ENCODE measurements at places on chromosomes 16 and 17. TPM values are rescaled to one million over a fixed set of nuclear protein-coding genes. Genes with fewer than 3 reads are reported as not detected.

DNA sequence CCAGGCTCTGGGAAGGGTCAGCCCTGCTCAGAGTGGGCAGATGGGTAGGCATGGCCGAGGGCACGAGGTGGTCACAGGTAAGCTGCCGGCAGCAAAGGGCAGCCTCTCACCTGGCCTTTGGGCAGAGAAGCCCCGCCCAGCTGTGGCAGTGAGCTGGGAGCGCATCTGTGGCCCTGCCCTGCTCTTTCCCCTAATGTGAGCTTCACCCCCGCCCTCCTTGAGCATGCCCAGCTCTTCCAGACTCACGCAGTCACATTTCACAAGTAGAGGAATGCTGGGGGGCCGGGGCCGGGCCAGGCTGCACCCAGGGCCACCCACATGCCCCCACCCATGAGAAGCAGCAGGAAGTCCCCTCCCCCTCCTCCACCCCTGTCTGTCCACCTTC, 40.7 kb upstream of the SLC38A10 start:
- H3K36me3 ChIP-seq = peaks cover 1% of the 10 kb centered on the region
- no peak for DNase-seq
- H3K27ac ChIP-seq = no peak overlapping the region
- H3K4me3 ChIP-seq = no peak overlapping the region
- H3K27me3 ChIP-seq = peaks cover 28% of the 10 kb centered on the region
- peaks cover 4% of the 10 kb centered on the region for H3K4me1 ChIP-seq

DNA sequence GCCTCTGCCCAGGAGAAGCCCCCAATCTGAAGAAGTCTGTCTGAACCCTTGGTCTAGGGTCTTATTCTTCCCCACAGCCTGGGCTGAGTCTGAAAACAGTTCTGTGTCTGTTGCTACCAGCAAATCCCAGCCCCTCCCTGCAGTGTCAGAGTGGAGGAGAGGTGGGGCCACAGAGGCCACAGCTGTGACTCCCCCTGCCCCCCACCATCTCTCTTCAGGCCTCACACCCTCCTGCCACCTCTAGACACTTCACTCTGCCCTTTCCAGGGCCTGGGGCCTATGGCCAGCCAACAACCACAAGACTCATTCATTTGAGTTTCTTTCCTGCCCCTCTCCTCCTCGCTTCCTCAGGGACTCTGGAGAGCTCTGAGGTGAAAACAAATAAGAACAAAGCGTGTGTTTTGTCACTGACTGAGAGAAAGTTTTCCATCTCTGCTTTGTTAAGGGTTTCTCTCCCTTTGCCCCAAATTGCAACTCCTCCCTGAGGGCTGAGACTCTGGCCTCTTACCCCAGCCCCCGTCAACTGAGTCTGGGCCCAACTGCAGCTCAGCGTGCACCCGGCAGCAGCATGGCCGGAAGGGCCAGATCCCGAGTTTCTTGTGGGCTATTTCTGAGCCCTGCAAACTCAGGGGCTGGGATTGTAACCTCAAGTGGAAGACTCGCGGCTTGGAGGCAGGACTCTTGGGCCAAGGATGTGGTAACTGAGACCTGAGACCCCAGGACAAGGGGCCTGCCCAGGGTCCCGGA, 13.2 kb downstream of the C17orf50 start:
- no peaks in the 10 kb centered on the region for H3K36me3 ChIP-seq
- no peak overlapping the region for H3K4me3 ChIP-seq
- DNase-seq = no peak
- H3K27me3 ChIP-seq = peaks cover 15% of the 10 kb centered on the region
- no peak overlapping the region for H3K27ac ChIP-seq

DNA sequence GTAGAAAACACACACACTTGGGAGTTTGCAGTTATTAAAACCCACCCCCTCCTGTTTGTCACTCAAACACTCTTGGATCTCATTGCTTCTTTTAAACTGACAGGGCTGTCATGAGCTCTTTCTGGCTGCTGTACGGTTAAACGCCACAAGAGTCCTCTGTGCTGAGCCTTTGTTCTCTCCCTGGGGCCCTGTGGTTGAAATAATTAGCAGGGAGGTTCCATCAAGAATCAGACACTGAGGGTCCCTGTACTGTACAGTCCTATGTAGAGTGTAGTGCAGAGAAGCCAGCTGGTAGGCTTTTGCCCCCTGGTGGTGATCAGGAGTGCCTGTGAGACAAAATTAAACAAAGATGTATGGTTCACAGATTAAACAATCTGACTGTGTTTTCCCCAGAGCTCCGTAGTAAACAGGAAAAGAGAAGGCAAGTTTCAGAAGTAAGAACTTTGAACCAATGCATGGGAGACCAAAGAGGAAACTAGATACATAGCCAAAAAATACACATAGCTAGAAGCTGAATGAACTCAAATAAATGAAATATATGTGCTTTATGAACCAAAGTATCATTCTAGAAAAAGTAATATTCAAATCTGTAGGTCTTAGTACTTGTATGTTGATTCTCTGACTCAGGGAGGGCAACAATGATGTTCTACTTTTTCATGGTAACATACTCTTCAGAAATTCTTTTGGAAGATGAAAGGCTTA, 1.4 kb upstream of the SSH2 start:
- no peaks in the 10 kb centered on the region for H3K36me3 ChIP-seq
- H3K4me1 ChIP-seq = peaks cover 6% of the 10 kb centered on the region
- no peaks in the 10 kb centered on the region for H3K27me3 ChIP-seq
- peak; percentile 71 for DNase-seq
- H3K27ac ChIP-seq = no peak overlapping the region

- H3K27me3 ChIP-seq = peaks cover 2% of the 10 kb centered on the region
- H3K36me3 ChIP-seq = peaks cover 5% of the 10 kb centered on the region
- H3K4me1 ChIP-seq = peaks cover 4% of the 10 kb centered on the region
- DNase-seq = no peak
Measured at GRCh38 chr17:47813077-47813476, 8.5 kb downstream of the OSBPL7 start.

DNA sequence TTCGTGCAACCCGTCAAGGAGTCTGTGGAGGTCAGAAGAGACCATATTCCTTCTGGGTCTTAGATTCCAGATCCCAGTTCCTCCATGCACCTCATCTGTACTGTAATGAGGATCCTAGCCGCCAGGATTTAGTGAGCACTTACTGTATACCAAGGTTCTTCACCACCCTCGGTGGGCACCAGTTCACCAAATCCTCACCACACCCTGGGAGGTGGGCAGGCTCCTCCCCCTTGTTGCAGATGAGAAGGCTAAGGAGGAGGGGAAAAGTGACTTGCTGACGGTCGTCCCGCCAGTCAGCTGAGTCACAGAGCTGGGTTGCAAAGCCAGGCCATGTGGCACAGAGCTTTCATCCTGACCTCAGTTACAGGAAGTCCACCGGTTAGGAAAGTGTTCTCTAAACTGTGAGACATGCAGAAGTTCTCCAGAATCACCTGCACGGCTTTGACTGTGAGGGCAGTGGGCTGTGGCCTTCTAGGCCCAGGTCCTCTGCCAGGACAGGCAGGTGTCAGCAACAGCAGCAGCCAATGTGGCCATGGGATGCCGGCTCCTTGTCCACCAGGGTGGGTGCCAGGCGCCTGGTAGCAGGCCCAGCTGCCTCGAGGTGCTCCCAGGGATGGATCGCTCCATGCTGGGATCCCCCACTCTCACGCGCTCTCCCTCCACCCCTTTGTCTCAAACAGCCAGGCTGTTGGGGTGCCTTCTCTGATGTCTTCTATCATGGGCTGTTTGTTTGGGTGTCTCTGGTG, 240.3 kb upstream of the GSE1 start:
- H3K4me1 ChIP-seq = peaks cover 19% of the 10 kb centered on the region
- DNase-seq = peak; percentile 84
- H3K27me3 ChIP-seq = no peaks in the 10 kb centered on the region
- no peaks in the 10 kb centered on the region for H3K36me3 ChIP-seq

DNA sequence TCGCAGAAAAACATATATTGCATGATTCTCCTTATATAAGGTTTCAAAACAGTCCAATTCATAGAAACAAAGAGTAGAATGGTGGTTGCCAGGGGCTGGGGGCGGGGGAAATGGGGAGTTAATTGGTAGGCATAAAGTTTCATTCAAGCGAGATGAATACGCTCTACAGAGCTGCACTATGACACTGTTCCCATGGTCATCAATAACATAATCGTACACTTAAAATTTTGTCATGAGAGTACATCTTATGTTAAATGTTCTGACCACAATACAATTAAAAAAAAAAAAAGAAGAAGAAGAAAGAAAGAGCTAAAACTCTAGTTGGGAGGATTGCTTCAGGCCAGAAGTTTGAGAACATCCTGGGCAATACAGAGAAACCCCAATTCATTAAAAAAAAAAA, 5.1 kb downstream of the PIP4K2B start:
- no peaks in the 10 kb centered on the region for H3K27me3 ChIP-seq
- H3K4me3 ChIP-seq = no peak overlapping the region

Gene PRKCB
- total RNA-seq = under 0.01 TPM

Gene CPNE7
- total RNA-seq = 53.0 TPM

- no peaks in the 10 kb centered on the region for H3K36me3 ChIP-seq
- H3K27me3 ChIP-seq = no peaks in the 10 kb centered on the region
- DNase-seq = peak; percentile 94
- H3K4me3 ChIP-seq = peak overlapping the region; percentile 40
Measured at GRCh38 chr16:84832488-84833143, 12.8 kb downstream of the CRISPLD2 start.

Gene PRCD
- total RNA-seq = 4.3 TPM

DNA sequence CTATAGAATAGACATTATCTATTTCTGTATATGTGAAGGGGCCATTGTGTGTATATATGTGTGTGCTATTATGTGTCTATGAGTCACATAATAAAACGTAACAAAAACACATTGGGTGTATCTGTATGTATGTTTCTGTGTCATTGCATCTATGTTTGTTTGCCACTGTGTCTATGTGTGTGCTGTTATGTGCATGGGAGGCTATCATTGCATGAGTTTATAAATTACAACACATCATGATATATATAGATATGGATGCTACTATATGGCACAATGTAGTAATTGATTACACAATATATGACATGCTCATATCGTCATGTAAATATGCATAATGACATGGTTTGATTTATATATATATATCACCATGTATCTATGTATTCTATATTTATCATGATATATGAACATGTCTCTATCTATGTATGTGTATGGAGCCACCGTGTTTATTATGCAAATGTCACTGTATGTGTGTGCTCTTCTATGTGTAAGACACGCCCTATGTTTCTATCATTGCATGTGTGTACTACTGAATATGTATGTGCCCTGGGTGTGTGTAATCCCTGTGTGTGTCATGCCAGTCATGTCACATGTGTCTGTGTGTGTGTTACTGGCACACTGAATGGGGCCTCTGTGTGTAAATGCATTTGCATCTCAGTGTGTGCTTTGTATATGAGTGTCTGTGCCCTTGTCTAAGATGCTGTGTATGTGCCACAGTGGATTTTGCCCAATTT, 1.4 kb upstream of the TSPOAP1 start:
- H3K27ac ChIP-seq = no peak overlapping the region
- peaks cover 11% of the 10 kb centered on the region for H3K27me3 ChIP-seq
- no peaks in the 10 kb centered on the region for H3K36me3 ChIP-seq
- no peak overlapping the region for H3K4me3 ChIP-seq
- H3K4me1 ChIP-seq = no peaks in the 10 kb centered on the region

DNA sequence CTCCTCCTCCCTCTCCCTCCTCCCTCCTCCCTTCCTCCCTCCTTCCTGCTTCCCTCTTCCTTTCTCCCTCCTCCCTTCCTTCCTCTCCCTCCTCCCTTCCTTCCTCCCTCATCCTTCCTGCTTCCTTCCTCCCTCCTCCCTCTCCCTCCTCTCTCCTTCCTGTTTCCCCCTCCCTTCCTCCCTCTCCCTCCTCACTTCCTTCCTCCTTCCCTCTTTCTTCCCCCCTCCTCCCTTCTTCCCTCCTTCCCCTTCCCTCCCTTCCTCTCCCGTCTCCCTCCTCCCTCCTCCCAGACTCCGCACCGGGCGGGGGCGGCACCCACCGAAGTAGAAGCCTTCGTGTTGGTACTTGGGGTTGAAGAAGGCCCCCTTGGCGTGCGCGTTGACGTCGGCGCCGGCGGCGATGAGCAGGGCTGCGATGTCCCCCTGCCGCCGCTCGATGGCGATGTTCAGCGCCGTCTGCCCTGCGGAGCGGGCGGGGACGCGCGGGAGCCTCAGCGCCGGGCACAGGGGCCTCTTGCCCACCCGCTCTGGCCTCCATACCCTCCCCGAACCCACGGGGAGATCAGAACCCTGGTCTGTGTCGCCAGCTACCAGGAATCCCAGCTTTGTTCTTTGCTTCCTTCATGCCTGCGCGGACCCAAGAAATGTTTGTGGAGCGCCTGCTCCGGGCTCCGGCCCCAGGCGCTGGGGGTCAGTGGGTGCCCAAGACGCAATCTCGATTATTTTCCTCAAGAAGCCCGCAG, 22.2 kb downstream of the TRPV3 start:
- no peaks in the 10 kb centered on the region for H3K27me3 ChIP-seq
- peak; percentile 81 for DNase-seq
- H3K27ac ChIP-seq = peak overlapping the region; percentile 28
- no peaks in the 10 kb centered on the region for H3K4me1 ChIP-seq
- no peaks in the 10 kb centered on the region for H3K36me3 ChIP-seq
- H3K4me3 ChIP-seq = no peak overlapping the region

Gene ATF7IP2
- 1.2 TPM for total RNA-seq

Gene CASKIN1
- 0.17 TPM for total RNA-seq

DNA sequence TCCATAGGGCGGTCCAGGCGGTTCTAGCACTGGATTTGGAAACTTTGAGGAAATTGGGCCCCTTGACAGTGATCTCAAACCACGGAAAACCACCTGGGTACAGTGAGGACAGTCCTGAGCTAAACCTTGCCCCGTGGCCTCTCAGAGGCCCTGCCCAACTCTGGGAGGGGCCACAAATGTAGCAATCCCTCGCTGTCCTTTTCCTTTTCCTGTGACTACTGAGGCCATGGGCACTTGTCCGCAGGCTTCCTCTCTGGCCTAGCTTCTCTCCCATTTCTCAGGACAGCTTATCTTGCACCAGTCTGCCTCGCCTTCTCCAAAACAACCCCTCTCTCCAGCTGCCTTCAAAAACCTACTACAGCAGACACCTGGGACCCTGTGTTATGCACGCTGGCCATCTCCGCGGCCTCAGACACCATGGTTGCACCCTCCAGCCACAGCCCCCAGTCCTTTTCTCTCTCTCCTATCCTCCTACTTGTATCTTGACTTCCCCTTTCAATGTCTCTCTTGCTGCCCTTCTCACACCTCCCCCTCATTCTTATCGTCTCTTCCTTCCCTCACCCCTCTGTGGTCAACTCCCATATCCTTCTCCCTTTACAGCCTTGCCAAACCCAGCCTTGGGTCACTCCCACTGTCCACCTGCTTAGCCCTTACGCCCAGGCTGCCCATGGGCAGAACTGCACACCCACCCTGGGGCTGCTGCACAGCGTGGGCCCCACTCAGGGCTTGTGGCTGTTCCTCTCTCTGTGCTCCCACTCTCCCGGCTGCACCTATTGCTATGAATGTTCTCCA, 7.6 kb downstream of the SCPEP1 start:
- H3K27ac ChIP-seq = no peak overlapping the region
- no peaks in the 10 kb centered on the region for H3K27me3 ChIP-seq
- H3K36me3 ChIP-seq = peaks cover 1% of the 10 kb centered on the region
- no peak overlapping the region for H3K4me3 ChIP-seq
- DNase-seq = no peak
- H3K4me1 ChIP-seq = no peaks in the 10 kb centered on the region

All from fibroblast of lung (primary cell).